ENCODE measurements at places on chromosomes 11 and 22.
A peak's percentile ranks its signal among the peaks of the same experiment; 100 is the strongest.

GRCh38 chr22:36405221-36405661, 17.5 kb upstream of the MYH9 start:
- no peak for DNase-seq

GRCh38 chr11:123532131-123532530, 102.1 kb downstream of the GRAMD1B start:
- DNase-seq = no peak

DNA sequence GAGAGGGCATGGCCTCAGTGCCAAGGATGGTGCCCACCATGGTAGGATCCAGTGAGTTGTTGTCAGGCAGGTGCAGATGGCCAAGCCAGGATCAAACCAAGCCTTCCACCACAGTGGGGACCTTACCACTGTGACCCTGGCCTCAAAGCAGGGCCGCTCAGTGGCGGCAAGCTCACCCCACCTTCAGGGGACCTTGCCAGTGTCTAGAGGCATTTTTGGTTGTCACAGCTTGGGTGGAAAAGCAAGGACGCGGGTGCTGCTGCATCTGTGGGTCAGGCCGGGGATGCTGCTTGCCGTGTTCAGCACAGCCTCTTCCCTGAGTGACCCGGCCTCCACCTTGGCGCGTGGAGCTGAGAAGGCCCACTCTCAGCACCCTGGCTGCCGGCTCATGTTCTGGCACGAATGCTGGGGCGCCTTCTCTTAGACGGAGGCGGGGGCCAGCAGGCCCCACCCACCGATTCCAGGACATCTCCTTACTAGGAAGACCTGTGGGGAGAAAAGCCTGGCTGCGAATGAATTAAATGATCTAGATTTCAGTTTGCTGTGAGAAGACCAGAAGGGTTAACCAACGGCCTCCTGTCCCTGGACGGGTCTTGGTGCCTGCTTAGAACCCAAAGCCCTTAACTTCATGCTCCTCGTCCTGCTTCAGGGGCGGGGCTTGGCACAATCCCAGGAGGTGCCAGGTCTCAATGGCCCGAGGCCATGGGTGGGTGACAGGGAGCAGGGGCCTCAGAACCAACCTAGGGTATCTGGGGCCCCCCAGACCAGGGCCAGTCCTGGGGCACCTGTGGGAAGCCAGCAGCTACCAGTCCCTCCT, 18.9 kb downstream of the TRMU start:
- DNase-seq = no peak

DNA sequence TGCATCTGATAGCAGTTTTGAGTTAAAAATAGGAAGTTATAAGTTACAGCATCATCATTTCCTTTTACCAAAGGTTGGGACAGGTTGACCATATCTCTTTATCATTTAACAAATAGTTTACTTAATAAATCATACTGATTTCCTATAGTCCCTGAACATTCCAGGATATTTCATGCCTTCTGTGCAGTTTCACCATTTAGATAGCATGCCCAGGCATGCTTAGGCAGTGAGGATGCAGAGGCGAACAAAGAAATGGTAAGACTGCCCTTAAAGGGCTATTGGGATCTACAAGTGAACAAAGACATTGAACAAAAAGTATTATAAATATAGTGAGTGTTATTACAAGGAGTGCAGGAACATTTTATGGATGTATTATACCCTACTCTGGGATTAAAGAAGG, 96.4 kb downstream of the PRMT3 start:
- no peak for DNase-seq

DNA sequence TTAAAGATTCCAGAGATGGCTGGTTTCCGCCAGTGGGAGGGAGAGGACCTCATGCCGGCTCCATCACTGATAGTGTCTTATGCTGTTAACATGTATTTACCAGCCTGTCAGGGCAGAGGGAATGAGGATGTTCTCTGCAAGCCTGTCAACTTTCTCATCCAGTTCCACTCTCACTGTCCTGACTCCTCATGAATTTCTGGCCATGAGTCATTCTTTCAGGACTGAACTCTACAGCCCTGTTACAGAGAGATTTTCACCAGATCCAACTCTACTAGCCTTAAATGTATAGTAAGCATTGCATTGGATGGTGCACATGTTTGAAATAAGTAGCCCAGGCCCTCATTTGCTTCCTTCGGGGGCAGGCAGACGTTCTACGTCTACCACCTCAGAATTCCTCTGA, 387.7 kb downstream of the TMEM135 start:
- no peak for DNase-seq

DNA sequence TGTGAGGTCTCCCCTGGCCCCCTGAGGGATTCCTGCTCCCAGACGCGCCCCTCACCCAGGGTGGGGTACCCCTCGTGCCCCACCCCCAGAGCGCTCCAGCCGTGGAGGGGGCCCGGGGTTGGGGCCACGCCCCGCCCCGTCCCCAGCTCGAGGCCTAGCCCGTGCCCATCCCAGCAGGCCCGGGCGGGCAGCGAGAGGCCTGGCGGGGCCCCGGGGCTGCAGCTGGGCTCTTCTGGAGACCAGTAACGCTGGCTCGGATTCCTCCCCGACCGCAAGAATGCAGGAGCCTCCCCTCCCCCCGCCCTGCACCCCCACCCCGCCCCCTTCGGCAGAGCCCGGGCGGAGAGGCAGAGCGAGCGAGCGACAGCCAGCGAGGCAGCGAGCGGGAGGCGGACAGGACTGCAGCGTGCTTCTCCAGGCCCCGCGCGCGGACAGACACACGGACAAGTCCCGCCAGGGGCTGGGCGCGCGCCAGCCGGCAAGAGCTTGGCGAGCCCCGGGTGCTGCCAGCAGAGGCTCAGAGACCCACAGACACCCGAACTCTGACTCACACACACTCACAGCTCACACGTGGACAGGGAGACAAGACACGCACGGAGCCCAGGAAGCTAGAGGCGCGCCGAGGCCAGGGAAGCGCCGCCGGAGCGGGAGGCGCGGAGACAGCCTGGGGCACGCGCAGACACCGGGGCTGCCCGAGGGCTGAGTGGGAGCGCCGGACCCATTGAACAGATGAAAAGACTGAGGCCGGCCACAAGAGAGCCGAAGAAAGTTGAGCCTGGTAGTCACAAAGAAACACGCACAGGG, 15.2 kb downstream of the BCL9L start:
- DNase-seq = no peak

DNA sequence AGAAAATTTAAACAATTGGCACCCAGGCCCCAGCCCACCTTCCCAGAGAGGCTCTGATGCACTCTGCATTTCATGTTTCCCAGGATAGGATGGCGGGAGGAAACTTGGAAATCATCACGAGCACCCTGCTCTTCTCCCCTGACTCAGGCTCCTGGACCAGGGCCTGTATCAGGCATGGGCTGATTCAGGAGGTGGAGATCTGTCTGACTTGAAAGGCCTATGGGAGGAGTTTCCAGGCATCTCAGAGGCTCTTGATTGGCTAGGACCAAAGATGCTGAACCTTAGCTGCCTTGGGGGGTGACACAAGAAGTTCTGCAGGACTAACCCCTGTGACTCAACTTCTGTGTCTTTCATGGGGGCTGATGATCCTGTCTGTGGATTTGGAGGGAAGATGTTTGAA, 106.2 kb downstream of the PKNOX2 start:
- no peak for DNase-seq

DNA sequence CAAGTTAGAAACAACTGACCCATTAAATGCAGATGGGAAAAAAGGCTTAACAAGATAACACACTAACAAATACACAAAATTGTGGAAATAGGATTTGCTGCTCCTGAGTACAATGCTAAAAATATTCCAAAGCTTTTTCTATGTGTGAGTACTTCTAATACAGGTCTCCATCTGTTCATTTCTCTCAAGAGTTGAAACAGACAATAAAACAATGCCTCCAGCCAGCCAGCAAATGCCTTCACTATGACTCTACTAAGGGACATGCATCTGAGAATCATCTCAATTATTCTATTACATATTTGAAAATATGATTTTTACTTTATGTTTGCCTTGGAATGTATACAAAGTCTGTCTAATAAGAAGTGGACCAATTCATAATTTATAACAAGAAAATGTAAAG, 119.0 kb downstream of the CADM1 start:
- DNase-seq = no peak

GRCh38 chr11:63767565-63768236, 874 bp downstream of the ZFTA start:
- DNase-seq = peak; percentile 61

DNA sequence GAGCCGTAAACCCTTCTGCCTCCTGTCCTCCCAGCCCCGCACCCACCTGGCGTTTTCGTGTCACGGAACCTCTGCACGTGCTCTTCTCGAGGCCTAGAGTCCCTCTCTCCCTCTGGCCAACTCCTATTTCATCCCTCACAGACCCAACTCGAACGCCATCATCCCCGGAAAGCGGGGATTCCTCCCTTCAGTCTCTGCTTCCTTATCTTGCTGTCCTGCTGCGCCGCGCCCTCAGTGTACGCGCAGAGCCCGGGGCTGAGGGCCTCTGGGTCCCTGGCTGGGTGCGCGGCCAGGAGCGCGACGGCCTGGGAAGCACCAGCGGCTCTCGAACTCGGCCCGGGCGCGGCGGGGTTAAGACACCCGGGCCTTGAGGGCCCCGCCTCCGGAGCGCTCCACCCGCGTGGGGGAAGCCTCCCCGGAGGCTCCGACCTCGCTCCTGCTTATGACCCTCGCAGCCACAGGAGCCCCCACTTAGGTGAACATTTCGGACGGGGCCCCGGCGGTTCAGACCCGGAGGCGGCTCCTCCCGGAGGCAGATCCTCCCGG, 398 bp upstream of the ATG16L2 start:
- peak; percentile 74 for DNase-seq

GRCh38 chr11:9057007-9057406, 34.4 kb downstream of the SCUBE2 start:
- no peak for DNase-seq

GRCh38 chr11:16031210-16031609, 325.1 kb downstream of the SOX6 start:
- no peak for DNase-seq

Data from GM12891 (cell line).